ENCODE measurements at places on chromosomes 2 and 18.

DNA sequence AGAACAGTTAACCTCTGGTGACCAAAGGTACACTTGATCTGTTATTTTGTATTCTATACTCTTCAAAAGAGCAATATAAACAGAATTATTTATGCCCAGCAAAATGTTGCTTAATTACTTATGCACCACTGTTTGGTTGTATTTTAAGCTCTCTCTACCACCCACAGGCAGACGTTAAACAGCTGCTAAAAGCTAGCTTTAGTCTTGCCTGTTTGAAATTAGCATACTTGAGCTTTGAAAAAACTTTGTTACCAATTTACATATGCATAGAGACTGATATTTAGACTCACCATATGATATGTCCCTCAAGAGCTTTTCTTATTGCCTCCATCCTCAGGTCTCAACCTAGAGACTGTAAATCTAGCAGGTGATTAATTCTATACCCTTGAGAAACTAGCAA is 426.9 kb downstream of the NR4A2 start:
- no peak for DNase-seq

- DNase-seq, result no peak
These were observed 53.2 kb upstream of the MAPRE3 start for GRCh38 chr2:26917135-26917836.

- DNase-seq, result no peak
These were observed 84.2 kb upstream of the NCK2 start for GRCh38 chr2:105660489-105660888.

GRCh38 chr2:232882505-232883115 is 12.5 kb downstream of the SNORC start:
- DNase-seq, result no peak

GRCh38 chr2:71455011-71455740 is 1.8 kb downstream of the DYSF start:
- no peak for DNase-seq

GRCh38 chr18:2411381-2411960 is 159.8 kb downstream of the METTL4 start:
- DNase-seq, result no peak

All from NCI-H2171 (cell line).